ENCODE measurements at places on chromosomes 3 and 15.
A peak's percentile ranks its signal among the peaks of the same experiment; 100 is the strongest.

DNA sequence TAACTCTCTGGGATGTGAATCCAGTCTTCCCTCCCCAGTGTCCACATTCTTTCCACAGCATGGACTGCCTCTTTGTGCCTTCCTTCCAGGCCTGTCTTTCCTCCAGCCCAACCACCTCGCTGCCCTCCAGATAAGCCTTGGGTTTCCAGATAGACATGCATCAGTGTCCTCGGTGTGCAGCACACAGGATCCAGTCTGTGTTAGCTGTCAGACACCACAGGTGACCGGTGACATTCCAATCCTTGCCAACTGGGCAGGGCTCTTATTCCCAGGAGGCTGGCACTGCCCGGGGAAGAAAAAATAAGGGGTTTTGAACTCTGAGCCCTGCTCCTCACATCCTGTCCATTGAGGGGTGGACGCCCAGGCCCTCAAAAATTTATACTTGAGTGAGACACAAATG lies 6.0 kb upstream of the SLC6A1 start:
- no peak for DNase-seq

DNA sequence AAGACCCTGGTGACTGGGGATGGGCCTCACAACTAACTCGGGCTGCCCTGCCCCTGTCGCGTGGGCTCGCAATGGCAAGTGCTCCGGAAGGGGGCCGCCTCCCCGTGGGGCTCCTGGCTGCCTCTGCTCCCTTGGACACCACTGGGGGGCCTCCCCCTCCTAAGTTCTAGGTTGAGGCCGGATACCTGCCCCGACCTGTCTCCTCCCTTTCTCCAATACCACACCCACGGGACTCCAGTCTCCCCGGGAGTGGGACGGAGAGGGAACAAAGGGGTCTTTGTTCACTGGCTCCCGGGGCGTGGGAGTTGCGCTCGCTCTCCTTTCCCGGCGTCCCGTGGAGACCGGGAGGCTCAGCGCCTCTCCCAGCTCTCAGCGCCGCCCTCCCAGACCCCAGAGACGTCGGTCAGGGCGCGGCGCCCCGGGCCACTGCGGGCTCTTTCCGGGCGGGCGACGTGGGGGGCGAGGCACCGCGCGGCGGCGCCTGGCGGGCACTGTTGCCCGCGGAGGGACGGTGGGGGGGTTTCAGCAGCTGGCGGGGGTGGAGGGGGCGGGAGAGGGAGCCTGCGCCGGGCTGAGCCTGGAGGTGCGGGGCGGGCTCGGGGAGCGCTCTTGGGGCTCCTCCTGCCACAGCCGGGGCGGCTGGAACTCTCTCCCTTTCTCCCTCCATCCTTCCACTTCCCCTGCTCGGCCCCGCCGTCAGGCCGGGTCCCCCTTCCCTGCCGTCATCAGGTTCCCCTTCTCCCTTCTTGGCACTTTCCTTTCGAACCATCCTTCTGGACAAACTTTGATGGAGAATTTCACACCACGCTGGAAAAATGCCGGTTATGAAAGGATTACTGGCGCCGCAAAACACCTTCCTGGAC lies at the start of gene KCNH8:
TSS of gene KCNH8 (plus strand) at position 606 of the 863 bp plus-strand sequence. CDS start at position 816, 210 bp downstream.
- DNase-seq = no peak

- DNase-seq = no peak
Measured at GRCh38 chr3:162601101-162601670, 1104.6 kb downstream of the OTOL1 start.

- DNase-seq = peak; percentile 94
Measured at GRCh38 chr3:72274493-72275330, 489.8 kb upstream of the PROK2 start.

- DNase-seq = no peak
Measured at GRCh38 chr3:171615281-171615680, 155.1 kb upstream of the TNIK start.

DNA sequence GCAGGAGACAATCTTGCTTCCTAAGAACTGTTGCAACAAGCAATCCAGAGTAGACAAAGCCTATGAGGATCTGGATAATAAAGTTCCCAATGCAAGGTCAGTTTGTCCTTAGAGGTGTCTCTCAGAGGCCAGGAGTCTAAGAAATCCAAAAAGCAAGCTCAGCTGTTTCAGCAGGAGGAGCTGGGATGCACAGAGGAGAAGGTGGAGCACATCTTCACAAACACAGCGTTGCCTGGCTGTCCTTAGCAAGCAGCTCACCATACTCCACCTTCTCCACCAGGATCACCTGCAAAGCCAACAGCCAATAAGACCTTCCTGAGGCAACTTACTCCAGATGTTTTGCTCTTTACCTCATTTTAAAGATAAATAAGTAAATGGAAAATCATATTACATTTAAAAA lies 365 bp downstream of the ZBED2 start:
- no peak for DNase-seq

- DNase-seq = no peak
Measured at GRCh38 chr3:54691289-54691771, 236.5 kb downstream of the LRTM1 start.

GRCh38 chr15:46707452-46707851 lies 1009.9 kb upstream of the SEMA6D start:
- DNase-seq = peak; percentile 30

DNA sequence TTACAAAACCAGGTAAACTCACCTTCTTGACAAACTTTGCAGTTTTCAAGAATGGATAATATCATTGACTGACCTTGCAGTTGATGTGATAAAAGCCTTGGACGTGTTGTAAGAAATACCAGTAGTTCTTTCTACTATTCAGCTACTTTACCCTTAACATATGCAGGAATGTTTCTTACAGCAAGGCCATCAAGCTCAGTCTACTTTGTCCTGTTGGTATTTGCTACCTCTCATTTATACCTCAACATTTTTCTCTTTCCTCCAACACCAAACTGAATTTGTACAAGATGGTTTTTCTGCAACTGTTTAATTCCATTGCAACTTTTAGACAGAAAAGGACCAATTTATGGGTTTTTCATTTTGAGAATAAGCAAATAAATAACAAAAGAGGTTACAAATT lies 147.4 kb upstream of the BCHE start:
- no peak for DNase-seq

DNA sequence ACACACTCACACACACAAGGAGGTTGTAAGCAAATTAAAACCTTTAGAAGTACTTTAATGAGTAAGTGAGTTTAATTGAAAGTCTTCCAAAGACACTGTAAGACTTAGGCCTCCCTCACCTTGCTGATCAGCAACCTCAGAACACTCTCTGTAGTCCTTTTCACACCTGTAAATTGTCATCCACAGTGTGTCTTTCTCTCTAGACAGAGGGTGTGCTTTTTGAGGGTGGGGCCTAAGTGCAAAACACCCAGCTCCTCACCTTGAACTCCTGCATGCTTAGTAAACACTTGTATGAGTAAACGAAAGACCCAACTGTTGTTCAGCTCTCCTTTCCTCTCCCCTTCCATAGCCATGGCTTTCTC lies 183.2 kb upstream of the IL12A start:
- DNase-seq = no peak

DNA sequence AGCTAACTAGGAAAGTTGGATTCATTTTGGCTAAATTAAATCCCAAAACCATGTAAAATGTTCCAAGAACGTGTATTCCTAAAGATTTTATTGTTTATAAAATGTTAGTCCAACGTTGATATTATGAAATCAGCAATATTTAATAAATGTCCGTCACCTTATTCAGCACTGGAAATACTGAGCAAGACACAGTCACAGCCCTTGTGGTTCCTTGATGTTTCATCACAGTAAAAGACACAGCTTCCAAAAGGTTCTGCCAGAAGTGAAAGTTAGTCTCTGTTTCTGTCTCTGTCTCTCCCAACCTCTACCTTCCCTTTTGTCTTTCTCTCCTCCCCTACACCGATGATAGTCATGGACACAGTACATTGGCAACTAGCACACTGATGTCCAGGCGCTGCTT lies 82.2 kb upstream of the BOC start:
- DNase-seq = peak; percentile 64

- DNase-seq = peak; percentile 29
Measured at GRCh38 chr15:50224606-50225005, 40.9 kb downstream of the HDC start.

GRCh38 chr3:160331127-160331937 lies 67.7 kb downstream of the IFT80 start:
- peak; percentile 53 for DNase-seq

DNA sequence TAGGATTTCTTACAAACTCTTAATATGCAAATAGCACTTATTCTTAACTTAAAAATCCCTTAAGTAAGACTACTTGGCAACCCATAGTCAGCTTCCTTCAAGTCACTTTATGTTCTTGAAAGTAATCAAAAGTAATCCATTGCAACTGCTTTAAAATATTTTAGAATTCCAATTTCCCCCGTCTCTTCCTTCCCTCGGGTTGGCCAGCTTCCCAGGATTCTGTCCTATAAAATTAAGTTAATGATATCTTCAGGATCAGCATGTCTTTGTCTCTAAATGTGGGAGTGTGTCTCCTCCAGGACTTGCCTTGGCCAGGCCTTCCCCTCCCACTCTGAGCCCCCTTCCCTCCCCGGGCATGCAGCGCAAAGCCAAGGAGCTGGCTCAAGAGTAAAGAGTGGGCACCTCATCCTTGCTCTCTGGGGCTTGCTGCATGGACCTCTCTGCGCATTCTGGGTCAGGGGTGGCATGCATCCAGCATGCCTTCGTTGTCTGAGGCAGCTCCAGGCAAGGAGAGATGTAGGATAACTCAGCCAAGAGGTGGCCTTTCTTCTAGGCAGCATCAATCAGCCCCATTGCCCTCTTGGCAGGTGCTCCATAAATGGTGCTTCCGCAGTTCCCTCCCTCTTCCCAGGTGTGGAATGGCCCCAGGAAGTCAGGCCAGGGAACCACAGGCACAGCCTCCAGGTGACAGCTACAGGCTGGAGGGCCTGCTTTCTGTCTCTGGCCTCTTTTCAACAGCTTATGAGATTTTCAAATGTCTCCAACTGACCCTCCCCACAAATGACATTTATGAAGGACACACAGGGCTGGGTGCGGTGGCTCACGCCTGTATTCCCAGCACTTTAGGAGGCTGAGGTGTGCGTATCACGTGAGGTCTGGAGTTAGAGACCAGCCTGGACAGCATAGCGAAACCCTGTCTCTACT lies 108.7 kb upstream of the ALDH1A3 start:
- no peak for DNase-seq

DNA sequence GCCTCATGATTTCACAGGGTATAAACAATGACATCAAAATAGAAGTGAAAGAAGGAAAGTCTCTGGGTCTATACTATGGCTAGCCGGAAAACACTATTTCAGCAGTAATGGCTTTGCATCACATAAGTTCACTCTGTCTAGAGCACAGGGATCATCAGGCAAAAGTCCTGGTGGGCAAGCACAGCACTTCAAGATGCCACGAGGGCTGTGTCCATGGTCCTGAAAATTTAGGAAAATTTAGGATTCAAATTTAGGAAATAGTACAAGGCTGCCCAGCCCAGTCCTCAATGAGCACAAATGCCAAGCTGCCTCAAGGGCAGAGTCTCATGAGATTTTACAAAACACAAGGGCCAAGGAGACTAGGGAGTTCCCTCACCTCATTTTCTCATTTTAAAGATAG lies 54.1 kb downstream of the RORA start:
- DNase-seq = no peak

DNA sequence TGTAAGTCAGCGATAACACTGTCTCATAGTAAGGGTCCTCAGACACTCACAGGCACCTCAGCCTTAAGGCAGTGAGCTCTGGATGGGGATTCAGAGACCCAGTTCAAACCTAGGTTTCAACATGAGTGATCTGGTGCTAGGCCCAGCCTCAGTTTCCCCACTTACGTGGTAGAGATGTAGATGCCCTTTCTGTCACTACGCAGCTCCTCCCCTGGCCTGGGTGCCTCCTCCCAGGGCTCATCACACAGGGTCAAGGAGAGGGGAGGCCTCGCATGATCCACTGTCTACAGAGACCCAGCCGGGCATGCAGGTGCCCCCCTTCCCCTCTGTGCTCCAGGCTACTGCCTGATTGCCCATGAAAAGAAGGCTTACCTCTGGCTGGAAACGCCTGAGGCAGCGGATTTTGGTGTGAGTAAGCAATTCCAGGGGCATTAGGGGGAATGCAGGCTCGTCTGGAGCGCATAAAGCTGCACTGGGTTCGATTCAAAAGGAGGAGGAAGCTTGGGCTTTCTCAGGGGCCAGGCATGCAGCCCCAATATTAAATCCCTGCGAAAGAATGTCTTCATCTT lies 69.8 kb upstream of the ANKRD34C start:
- no peak for DNase-seq

DNA sequence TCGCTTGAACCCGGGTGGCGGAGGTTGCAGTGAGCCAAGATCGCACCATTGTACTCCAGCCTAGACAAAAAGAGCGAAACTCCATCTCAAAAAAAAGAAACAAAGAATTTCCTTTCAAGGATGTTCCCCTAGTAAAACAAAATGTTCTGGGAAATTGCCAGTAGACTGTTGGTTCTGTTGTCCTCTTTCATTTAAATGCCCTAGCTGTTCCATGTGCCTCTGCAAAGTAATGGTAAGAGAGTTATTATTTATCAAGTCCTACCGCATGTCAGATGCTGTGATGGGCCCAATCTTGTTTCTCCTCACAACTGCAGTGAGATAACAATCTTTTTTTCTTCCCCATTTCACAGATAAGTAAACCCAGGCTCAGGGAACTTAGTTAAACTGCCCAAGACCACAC lies 254.3 kb upstream of the TPM1 start:
- DNase-seq = no peak

- peak; percentile 21 for DNase-seq
Measured at GRCh38 chr3:90092994-90093393, 985.6 kb downstream of the EPHA3 start.

GRCh38 chr3:151976211-151977050 lies 103.0 kb downstream of the SUCNR1 start:
- DNase-seq = peak; percentile 84

Measured in MV-4-11 (cell line).